T-helper 9 cell (primary cell): ENCODE measurements at places on chromosomes 13 and 19.

DNA sequence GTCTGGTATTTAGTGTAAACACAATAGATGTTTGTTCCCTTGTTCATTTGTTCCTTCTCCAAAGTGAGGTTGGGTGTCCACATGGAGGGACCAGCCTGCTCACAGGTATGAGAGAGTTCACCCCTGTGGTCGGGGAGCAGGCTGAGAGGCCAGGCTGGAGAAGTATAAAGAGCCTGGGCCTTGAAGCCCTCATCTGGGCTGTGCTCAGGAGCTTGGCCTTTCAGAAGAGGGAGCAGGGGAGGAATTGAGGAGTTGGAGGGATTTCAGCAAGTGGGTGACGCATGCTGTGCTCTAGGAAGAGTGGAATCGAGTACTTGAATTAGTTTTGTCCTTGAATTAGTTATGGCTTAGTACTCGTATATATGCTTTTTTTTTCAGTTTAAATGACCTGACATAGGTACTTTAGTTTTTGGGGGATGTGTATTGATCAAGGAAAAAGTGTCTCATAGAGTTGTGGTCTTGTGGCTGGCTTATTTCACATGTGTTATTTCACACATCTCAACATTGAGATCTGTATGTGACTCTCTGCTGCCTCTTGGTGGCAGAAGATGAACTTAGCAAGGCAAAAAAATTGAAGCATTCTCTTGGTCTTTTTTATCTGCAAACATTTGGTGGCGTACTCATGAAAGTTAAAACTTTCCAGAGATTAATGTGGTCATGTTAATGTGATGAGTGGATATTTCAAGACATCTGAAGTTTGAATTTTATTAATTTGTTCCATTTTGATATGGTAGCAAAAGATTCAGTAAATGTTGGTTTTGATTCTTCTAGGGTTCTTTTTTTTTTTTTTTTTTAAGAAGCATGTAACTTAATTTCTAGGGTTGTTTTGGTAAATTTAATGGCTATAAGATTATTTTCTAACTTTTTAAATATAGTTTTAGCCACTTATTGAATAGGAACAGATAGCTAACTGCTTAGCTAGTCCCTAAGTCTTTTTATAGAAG lies 54.3 kb downstream of the SLAIN1 start:
- peak; percentile 13 for DNase-seq

DNA sequence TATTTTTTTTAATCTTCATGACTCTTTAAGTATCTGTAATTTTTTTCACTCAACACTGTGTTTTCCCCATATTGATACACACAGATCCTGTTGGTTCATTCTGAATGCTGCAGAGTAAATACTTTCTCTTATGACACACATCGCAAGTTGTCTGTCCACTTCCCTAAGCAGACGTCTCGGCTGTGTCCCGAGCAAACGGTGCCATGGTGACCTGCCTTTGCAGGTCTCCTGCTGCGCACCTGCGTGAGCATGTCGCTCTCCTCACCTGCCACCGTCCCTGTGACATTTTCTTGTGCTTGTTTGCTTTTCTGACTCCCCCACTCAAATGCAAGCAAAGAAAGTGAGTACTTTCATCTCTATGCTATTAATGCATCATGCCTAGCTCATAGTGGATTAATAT lies 57.8 kb downstream of the CCDC70 start:
- no peak for DNase-seq

- no peak for DNase-seq
These were observed 15.3 kb downstream of the NACC1 start for GRCh38 chr19:13133241-13133870.

GRCh38 chr19:55220525-55220924 lies 8.0 kb downstream of the TMEM86B start:
- no peak for DNase-seq

DNA sequence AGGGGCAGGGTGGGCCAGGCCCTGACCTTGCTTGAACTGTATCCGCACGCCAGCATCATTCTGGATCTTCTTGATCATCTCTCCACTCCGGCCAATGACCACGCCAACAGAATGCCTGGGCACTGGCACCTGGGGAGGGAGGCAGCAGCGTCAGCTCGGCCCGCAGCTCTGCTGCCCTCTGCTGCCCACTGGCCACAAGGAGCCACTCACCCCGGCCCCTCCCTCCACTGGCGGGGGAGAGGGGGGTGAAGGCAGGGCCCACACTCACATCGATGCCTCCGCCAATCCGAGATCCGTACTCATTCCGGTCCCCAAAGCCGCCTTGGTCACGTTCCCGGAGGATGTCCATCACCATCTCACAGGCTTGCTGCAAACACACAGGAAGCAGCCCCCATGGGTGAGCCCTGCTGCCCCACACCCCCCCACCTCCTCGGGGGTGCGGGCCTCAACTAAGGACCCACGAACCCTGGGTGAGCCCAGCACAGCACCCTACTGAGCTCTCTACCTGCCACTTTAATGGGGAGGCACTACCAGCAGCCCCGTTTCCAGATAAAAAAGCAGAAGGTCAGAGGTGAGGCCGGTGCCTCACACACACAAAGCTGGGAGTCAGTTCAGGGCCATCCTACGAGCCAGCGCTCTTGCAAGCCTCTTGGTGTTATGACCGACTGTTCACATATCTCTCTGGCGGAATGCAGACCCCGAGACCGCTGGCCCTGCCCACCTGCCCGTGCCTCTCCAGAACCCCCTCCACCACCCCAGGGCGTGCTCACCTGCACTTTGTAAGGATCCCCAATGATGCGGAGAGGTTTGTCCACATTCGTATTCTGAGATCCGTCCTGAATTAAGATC lies 6.7 kb downstream of the KHSRP start:
- no peak for DNase-seq

- peak; percentile 70 for DNase-seq
These were observed 5.8 kb upstream of the FCGRT start for GRCh38 chr19:49506575-49507105.

DNA sequence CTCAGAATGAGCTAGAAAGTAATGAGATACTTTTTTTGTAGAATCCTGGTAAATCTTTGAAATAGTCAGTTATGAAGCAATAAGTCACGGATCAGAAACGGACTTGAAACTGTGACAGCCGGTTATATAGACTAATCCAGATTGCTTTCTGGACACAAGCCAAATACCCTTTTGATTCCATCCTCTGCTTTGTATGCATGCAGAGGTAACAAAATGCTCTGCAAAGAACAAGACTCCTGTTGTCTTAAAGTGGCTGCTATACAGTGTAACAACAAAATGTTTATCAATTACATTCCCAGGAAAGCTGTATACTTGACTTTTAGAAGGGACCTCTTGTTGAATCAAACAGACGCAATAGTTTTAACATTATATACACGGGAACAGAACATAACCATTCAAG lies 66.5 kb upstream of the STARD13 start:
- DNase-seq: no peak

DNA sequence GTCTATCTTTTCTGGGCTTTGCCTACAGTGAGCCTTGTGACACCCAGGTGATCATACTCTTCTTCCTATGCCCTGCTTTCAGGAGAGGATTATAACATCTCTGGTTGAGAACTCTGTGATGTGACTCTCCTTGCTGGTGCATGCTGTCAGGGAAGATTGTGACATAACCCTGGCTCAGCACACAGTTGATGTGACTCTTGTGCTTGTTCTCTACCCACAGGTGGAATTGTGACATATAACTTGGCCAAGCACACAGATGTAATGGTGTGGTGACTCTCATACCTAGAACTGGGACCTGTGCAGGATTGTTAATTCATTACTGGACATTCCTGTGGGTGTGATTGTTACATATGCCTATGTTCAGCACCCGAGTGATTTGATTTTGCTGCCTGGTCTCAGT lies 21.7 kb upstream of the ZNF254 start:
- DNase-seq: no peak

DNA sequence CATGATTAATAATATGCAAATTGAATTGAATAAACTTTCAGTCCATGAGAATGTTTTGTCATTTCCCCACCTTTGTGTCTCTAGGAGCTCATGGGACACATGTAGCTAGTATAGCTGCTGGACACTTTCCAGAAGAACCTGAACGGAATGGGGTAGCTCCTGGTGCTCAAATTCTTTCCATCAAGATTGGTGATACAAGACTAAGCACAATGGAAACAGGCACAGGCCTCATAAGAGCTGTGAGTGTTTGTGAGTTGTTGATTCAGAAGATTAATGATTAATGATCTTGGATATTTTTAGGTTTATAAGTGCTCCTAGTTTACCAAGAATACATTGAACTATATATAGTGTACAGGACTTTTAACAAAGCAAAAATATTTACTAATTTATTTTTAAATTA lies 30.1 kb downstream of the TPP2 start:
- no peak for DNase-seq

DNA sequence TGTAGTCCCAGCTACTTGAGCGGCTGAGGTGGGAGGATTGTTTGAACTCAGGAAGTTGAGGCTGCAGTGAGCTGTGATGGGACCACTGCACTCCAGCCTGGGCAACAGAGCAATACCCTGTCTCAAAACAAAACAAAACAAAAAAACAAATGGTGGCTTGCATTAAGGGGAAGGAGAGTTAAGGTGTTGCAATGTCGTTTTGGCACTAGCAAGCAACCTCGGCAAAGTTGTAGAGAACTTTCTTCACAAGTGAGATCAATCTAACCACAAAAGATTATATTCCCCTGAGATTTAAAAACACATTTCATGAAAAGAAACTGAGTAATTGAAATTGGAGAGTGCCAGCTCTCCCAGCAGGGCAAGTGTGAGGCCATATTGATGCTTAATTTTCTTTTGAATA lies 153.7 kb downstream of the KLF5 start:
- DNase-seq: no peak

DNA sequence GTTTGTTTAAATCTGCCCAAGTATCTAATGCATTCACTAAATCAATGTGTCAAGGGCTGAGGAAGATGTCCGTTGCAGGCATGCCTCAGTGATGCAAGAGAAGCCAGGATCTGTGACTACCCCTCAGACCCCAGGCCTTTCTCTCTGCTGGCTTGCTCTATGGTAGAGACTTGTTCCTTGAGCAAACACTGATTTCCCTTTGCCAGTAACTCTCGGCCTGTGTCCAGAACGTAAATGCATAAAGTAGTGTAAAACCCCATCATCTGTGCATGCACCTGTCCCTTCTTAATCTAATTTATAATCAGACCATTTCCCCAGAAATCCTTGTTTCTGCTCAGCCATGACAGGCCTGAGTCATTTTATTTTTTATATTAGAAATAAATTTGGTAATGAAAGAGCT lies 28.7 kb upstream of the FRY start:
- no peak for DNase-seq

DNA sequence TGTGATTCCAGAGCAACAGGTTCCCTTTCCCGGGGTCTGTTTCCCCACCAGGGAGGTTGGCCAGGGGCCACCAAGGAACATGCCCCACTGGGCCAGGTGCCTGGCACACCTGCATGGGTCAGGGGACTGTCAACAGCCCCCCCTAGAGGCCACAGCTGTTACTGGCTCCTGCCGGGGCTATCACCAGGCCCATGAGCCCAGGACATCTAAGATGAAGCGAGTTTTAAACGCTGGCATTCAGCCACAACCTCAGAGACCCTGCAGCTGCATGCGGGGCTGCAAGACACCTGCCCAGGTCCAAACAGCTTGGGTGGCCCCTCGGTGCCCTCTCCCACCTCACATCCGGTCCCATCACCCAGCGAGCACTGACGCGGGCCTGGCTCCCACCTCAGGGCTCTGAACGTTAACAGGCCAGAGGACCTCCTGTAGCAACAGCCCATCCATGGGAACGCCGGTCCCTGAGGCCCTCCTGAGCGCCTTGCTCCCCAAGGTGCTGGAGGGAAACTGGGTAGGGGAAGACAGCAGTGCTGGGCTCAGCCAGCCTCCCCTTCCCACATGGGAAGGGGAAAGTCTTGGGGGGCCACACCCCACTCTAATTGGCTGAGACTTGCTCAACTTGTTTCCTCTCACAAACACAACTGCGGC lies 12.0 kb downstream of the KHSRP start:
- peak; percentile 40 for DNase-seq

- no peak for DNase-seq
These were observed 37.6 kb upstream of the CD177 start for GRCh38 chr19:43315851-43316250.

- no peak for DNase-seq
These were observed 290.4 kb downstream of the DACH1 start for GRCh38 chr13:71576571-71576970.

DNA sequence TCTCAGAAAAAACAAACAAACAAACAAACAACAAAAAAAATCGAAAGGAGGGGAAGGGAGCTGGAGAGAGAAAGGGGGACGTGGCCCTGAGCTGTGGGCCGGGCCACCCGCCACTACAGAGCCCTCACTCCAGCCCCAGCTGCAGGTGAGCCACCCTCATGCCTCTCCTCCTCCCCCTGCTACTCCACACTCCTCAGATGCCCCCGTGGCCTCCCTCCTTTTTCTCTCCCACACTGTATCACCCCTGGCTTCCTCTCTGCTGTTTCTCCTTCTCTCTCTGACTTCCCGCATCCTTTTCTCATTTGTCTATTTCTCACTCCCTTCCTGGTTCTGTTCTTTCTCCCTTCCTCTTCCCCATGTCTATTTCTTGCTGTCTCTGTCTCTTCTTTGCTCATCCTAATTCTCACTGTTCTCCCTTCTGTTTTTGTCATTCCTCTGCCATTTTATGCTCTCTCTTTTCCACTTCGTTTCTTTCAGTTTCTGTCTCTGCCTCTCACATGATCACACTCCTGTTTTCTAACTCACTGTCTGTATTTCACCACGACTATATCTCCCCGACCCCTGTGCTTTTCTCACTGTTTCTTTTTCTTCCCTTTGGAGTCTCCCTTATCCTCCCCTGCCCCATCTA lies 2.7 kb downstream of the KLK2 start:
- DNase-seq: no peak

GRCh38 chr13:44822291-44822690 lies 167.0 kb downstream of the NUFIP1 start:
- DNase-seq: no peak

DNA sequence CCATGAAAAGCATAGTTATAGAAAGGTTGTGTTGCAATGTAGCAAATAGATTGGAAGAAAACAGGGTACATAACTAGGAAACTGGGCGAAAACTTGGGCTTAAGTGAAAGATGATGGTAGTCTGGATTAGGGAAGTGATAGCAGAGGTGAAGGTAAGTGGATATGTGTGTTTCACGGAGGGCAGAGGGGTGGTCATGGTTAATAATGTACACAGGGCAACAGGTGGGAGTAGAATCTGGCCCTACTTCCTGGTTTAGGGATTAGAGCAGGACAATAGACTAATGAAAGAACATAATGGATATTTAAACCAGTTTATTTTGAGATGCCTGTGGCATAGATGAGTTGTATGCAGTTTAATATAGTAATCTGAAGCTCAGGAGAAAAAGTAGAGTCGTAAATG lies 257.3 kb upstream of the SPRY2 start:
- no peak for DNase-seq

GRCh38 chr19:6678690-6679109 lies 8.7 kb upstream of the TNFSF14 start:
- no peak for DNase-seq

- DNase-seq: no peak
These were observed 76.0 kb upstream of the STK24 start for GRCh38 chr13:98652721-98653462.
